ENCODE measurements at places on chromosomes 3 and 15.

- no peak for DNase-seq
Observed at GRCh38 chr3:10693457-10693856, 122.6 kb upstream of the SLC6A11 start.

GRCh38 chr3:172244011-172244410 lies 204.2 kb downstream of the GHSR start:
- no peak for DNase-seq

DNA sequence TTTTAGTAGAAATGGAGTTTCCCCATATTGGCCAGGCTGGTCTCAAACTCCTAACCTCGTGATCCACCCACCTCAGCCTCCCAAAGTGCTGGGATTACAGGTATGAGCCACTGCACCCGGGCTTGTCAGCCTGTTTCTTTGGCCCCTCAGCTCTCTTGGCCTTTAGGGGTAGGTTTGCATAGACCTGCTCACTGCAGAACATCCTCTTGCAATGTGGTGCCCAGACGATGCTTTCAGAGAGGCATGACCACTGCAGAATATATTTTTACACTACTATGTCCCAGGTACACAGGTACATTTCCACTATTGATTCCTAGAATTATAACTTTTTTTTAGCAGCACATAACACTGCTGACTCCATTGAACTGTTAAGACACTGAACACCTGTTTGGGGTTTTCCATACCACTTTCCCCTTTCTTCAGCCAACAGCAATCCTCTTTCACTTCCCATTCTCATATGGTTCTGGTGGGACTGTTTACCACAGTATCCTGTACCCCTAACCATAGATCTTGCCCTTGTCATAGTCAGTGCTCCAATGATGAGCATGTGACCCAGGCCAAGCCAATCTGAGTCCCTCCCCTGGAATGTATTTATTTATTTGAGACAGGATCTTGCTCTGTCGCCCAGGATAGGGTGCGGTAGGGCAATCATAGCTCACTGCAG lies 21.1 kb downstream of the CCDC32 start:
- DNase-seq: no peak

- no peak for DNase-seq
Observed at GRCh38 chr15:33649217-33649933, 318.9 kb upstream of the CHRM5 start.

- no peak for DNase-seq
Observed at GRCh38 chr3:65500398-65501306, 538.1 kb downstream of the MAGI1 start.

- DNase-seq: no peak
Observed at GRCh38 chr15:80803580-80804525, 24.7 kb downstream of the CEMIP start.

GRCh38 chr3:184814214-184814613 lies 2.2 kb downstream of the VPS8 start:
- no peak for DNase-seq

DNA sequence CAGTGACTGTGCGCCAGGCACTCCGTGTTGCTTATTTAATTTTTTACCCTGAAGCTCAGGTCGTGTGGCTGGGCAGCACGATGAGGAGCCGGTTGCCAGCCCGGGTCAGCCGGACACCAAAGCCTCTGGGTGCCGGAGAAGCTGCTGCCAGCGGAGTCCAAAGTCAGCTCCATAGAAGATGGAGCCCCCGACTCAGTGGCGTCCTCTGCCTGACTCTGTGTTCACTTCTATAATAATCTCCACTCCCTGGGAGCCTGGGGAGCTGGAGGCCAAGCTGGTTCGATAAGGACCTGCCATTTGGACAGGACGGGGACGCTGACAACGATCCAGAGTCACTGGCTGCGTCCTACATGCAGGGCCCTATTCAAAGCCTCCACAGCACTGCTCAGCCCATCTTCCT lies 78.6 kb downstream of the VGLL4 start:
- DNase-seq: no peak

- DNase-seq: no peak
Observed at GRCh38 chr3:15754047-15754446, 43.7 kb downstream of the ANKRD28 start.

- DNase-seq: no peak
Observed at GRCh38 chr3:167054926-167055325, 325.2 kb downstream of the ZBBX start.

DNA sequence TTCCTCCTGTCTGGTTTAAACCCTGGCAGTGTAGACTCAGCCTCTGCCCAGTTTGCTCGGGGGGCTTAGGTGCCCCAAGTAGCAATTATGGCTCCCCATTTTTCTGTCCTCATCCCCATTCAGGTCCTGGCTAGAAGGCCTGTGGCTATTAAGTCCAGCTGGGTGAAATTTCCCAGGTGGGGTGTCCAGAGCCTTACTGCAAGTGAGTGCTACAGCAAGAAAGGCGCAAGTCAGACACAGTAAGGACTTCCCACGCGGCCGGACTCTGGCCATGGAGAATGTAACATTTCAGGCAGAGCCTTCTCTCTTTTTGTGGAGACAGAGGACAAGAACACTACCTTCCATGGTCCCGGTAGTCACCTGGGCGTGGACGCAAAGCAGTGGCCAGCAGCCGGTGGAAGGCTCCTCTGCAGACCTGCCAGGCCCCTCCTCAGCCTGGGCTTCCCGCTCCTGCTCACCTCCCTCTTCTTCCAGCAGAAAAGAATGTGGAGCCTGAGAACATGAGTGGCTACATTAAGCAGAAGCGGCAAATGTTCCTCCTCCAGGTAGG lies 23.3 kb downstream of the CFAP100 start:
- no peak for DNase-seq

GRCh38 chr15:73388256-73388781 lies 19.6 kb upstream of the HCN4 start:
- DNase-seq: no peak

GRCh38 chr3:117128872-117129271 lies 419.3 kb downstream of the TUSC7 start:
- no peak for DNase-seq

DNA sequence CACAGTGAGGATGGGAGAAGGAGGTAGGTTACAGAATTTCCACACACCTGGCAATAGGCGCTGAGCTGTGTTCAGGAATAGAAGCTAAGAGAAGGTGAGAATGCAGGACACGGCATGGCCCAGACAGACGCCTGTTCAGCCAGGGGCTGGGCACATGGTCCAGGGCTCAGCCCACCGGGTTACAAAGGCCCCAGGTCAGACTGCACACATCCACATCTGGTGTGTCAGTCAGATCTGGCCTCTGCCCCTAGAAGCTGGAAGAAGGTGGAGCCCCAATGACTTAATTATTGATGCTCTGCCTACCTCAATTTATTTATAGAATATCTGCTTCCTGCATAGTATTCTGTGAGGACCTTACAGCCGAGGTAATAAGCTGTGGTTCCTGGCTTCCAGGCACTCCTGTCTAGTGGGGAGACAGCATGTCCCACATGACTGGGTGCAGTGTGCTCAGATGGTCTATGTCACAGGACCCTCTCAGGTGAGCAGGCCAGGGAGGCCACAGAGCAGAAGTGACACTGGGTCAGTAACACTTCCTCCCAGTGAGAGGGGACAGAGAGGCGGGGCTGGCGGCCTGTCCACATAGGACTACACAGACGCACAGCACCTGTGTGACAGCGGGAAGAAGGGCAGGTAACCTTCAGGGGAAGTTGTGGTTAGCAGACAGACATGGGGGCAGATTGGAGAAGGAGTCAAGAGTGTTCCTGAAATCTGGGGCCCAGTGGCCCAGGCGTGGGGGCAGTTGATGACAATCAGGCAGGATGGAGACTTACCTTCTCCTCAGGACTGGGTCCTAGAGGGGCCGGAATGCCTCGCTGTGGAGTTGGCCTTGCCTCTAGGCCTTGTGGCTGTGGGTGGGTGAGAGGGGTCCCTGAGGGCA lies 38.6 kb upstream of the PLXNA1 start:
- no peak for DNase-seq

DNA sequence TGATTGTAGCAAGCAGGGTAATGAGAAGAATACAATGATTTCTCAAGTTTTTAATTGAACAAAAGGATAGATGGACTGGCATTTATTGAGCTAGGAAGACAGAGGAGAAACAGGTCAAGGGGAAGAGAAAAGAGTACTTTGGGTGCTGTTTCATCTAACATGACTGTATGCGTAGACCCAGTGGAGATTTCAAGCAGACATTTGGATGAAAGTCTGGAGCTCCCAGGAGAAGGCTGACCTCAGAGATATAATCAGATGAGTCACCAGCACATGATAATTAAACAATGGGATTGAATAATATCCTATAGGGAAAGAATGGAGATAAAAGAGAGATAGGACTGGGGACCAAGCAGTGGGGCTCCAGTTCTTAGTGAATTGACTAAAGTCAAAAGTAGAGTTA lies 194.9 kb downstream of the ARRDC4 start:
- DNase-seq: no peak

DNA sequence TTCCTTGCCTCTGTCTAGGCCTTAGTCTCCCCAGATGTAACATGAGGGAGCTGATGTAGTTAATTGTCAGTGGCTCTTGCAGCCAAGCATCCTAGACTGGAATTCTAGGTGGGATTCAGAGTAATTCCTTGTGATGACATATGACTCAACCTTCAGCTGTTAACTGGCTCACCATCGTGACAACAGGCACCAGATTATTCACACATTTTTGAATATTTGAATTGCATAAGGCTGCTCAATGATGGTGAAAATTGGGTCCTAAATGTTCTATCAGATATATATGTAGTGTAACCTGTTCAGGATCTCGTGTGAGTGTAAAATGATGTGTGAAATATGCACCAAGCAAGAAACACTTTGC lies 405.1 kb downstream of the LPP start:
- no peak for DNase-seq

DNA sequence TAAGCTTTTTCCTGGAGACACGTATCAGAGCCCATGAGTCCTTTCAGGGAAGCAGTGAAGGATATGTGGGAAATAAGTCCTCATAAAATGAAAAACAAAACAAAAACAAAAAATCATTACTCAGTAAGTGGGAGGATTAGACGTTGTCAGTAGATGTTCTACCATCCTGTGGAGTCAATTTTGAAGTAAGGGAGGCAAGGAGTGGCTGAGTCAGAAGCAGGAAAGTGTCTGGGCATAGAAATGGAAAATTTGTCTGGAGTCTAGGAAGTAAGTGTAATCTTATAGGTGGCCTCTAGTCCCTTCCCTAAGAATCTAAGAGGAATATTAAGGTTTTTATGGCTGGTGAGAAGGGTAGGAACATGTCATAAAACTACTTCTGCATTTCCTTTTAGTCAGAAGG lies 339.8 kb upstream of the SEMA6D start:
- DNase-seq: no peak

DNA sequence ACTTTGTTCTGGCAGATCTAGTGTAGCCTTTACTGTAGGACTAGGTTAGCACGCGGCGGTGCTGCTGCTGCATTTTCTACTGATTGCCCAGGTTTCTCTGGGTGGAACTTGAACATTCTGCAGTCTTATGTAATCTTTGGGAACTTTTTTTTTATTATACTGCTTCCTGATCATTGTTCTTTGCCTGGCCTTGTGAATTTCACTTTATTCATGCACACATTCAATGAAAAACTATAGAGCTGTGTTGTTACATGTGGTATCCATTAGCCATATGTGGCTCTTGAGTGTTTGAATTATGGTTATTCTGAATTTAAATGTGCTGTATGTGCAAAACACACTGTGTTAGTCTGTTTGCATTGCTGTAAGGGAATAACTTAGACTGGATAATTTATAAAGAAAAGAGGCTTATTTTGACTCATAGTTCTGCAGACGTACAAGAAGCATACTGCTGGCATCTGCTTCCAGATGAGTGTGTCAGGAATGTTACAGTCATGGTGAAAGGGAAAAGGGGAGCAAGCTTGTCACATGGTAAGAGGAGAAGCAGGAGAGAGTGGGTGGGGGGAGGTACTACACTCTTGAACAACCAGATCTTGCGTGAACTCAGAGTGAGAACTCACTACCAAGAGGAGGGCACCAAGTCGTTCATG lies 26.5 kb downstream of the MEF2A start:
- DNase-seq: no peak

Measured in NCI-H1048 (cell line).